ENCODE measurements at places on chromosomes 12 and 14.

DNA sequence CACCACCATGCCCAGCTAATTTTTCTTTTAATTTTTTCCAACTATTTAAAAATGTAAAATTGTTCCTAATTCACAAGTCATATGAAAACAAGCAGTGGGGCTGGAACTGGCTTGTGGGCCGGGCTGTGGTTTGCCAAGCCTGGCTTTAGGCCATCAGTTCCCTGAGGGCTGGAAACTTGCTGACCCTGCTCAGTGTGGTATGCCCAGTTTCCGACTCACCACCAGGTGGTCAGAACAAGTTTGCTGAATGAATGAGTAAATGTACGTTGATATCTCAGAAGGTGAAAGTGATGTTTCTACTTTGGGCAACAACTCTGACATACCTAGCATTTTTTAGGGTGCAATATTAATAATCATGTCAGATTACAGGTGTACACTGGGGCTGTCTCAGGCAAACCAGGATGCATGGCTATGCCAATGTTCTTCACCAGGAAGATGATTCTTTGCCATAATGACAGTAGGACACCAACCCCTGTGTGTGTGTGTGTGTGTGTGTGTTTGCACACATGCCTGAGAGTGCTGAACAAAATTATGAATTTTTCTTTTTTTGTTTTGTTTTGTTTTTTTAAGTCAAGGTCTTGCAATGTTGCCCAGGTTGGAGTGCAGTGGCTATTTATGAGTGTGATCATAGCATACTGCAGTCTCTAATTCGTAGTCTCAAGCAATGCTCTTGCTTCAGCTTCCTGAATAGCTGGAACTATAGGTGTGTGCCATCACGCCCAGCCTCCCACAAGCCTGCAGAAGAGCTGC lies 106.1 kb downstream of the PTPN11 start:
- DNase-seq: no peak

DNA sequence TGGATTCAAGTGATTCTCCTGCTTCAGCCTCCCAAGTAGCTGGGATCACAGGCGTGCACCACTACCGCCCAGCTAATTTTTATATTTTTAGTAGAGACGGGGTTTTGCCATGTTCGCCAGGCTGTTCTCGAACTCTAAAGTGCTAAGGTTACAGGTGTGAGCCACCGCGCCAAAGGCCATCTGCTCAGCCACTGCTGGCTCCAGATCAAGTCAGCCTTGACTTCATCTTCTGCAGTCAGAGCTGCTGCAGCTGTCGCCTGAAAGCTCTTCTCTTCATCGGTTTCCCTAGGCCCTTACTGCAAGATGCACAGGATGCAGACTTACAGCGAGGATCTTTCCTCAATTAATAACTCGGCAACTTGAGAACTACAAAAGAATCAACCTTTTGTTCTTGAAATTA lies 66.8 kb downstream of the CLIP1 start:
- DNase-seq: no peak

- DNase-seq: no peak
Observed at GRCh38 chr12:105348142-105348541, 17.7 kb downstream of the C12orf75 start.

DNA sequence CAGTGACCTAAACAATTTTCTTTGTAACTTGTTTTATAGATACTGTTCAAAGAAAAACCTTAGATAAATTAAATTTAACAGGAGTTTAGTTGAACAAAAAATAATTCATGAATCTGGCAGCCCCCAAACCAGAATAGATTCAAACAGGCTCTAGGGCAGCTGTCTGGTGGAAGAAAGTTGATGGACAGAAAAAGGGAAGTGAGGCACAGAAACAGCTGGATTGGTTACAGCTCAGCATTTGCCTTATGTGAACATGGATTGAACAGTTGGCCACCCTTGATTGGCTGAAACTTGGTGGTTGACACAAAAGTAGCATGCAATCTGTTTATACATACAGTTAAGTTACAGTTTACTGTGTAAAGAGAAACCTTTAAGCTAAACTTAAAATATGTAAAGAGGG lies 954.3 kb upstream of the FLRT2 start:
- DNase-seq: no peak

GRCh38 chr14:68816943-68817430 lies 24.1 kb upstream of the ZFP36L1 start:
- DNase-seq: no peak

- no peak for DNase-seq
Observed at GRCh38 chr12:37672655-37673260, 643.8 kb upstream of the ALG10B start.

DNA sequence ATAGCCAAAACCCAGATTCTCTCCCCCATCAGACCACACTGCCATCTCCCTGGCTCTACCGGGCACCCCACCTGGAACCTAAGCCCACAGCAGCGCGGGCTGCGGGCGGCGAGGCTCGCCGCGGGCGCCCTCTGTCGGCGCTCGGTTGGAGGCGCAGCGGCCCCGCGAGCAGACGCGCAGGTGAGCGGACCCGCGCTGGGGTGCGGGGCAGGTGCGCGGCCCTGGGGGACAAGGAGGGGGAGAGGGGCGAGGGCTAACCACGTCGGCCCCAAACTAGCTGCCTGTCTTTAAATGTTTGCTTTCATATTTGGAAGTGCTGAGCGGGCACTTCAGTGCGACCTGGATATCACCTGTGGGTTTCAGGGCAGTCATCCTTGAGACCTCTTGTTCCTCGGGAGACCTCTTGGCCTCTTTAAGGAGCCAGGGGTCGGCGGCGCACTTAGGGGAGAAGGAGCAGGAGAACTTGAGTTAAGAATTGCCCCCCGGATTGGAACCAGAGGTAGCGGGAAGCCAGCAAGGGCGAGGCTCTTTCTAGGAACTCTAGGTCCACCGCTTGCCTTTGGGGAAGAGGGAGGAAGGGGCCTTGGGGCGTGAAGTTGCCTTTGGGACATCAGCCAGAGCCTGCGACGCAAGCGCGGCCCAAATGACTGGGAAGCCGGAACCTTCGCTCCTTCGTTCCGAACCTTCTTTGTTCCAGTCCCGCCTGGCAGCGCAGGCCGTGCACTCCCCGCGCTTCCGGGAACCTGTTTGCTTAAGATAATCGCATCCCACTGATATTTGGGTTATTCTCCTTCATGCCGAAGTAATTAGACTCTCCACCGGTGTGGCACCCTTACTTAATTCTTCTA lies 78.7 kb downstream of the NEDD1 start:
- peak; percentile 24 for DNase-seq

GRCh38 chr14:63956326-63956725 lies 103.5 kb downstream of the SYNE2 start:
- no peak for DNase-seq

- no peak for DNase-seq
Observed at GRCh38 chr14:21711360-21711961, 37.8 kb upstream of the OR4E1 start.

- no peak for DNase-seq
Observed at GRCh38 chr14:86153480-86153879, 623.5 kb downstream of the FLRT2 start.

DNA sequence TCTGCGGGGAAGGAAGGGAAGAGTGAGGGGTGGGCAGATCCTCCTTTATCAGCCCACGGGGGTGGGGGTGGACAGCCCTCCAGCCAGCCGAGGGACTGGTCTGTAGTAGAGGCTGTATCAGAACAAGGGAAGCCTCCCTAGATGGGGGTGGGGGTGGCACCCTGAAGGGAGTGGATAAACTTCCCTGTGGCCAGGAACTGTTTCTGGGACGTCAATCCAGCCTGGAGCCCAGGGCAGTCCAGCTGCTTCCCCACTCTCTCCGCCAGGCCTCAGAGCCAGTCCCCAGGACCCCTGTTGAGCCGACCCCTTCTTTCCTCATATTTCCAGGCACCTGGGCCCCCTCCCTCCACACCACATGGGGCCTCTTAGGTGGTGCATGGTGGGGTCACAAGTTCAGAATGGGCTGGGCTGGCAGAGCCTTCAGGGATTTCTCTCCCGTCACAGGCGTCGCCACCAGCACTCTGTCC lies 6.7 kb downstream of the PLD4 start:
- no peak for DNase-seq

GRCh38 chr12:10363658-10363913 lies 26.3 kb downstream of the KLRK1 start:
- no peak for DNase-seq

DNA sequence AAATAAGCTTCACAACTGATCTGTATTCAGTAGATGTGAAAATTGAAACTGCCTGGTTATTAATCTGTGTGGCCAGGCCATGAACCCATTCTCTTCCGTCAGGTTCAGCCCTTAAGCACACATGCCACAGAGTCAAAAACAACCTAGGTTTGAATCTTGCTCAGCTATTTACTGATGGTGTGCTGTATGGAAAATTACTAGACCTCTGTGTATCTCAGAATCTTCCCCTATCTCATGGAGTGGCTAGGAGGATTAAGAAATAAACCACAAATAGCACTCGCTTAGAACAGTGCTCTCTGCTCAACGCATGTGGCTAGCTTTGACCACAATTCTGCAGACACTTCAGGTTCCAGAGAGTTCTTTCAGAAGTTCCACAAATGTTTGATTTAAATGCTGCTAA lies 240.7 kb upstream of the PLEKHG7 start:
- no peak for DNase-seq

DNA sequence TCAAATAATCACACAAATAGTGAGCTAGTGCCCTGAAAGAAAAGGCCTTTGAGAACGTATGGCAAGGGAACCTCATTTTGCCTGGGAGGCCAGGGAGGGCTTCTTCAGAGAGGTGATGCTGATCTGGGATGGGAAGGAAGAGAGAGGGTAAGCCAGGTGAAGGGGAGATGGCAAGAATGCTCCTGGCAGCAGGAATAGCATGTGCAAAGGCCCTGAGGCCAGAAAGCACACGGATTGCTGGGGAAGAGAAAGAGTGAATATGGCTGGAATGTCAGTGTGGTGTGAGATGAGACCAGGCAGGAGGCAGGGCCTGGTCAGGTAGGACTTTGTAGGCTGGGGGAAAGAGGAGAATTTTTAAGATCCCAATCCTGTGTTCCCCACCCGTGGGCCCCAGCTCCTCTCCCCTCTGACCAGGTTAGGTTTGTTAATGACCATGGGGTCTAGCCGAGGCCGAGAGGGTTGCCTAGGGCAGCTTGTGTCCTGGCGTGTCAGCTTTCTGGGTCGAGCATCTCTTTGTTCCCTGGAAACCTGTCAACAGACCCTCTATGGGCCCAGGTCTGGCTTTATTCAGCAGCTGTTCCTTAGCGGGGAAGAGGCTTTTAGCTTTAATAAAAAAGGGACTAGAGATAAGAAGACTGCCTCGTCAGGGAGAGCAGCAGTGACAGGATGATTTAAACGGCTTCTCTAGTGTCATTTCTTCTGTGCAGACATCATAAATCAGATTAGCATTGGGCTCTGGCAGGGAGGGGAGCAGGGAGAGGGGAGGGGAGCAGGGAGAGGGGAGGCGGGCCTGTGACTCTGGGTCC lies 123.4 kb downstream of the ADCK1 start:
- no peak for DNase-seq

DNA sequence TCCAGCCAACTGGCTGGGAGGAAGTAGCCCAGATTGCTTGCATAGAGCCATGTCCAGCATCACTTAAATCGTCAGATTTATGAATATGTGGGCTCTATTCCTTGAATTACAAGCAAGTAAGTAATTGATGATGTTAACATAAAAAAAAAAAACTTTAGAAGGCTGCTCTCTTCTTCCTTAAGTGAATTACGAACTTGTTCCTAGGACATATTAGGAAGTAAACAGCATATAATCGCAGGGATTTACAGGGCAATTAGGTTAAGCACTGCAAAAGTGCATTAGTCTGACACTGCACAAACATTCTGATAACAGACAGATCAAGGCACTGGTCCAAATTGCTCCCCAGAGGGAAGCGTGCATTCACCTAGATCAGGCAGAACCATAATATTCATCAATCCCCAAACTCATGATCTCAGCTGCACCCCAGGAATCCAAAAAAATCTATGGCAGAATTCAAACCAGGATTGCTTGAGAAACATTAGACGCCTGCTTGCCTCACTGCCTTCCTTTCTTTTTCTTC lies 293.2 kb downstream of the TMEM132D start:
- DNase-seq: no peak

GRCh38 chr14:26990946-26991345 lies 393.1 kb upstream of the NOVA1 start:
- no peak for DNase-seq

DNA sequence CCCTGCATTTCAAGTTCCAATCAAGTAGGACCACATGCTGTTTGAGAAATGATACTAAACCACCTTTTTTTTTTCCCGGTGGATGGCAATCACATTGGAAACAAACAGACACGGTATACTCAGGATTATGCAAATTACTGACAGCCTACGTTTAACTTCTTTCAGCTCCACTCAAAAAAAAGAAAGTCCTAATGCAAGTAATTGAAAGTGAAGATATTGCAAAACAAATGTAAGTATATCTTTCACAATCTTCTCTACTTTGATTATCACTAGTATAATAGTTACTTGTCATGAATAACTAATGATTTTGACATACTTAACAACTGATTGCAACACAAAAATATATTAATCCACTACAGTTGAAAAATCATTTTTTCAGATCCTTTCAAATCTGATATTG lies 2.6 kb upstream of the OSBPL8 start:
- no peak for DNase-seq

DNA sequence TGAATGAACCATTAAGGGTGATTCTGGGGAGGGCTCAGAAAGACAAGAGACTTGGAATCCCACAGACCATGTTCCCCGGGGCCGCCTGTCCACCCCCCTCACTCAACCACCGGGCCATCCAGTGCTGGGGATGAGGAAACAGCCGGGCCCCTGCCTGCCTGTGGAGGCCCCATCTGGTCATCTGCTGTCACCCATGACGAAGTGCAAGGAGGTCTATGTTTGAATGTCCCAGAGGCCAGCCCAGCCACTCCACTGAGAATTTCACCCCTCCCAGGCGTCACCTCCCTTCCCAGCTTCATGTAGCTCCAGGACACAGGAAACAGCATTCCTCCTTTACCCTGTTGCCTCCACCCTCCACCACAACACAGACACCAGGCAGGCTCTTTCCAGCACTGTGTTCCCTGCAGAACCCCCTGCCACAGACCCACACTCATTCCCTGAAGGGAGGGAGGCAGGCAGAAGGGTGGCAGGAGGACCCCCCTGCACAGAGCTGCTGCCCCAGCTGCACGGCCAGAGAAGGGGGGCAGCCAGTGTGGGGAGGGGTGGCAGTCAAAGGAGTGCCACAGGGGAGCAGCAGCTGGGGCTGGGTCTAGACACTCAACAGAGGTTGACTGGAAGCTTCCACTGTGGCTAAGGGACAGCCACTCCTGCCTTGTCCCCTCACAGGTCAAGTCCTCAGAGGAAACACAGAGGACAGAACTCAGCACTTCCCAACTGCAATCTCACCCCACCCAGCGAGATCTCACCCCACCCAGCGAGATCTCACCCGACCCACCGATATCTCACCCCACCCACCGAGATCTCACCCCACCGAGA lies 50.3 kb upstream of the PPP2R5C start:
- no peak for DNase-seq

DNA sequence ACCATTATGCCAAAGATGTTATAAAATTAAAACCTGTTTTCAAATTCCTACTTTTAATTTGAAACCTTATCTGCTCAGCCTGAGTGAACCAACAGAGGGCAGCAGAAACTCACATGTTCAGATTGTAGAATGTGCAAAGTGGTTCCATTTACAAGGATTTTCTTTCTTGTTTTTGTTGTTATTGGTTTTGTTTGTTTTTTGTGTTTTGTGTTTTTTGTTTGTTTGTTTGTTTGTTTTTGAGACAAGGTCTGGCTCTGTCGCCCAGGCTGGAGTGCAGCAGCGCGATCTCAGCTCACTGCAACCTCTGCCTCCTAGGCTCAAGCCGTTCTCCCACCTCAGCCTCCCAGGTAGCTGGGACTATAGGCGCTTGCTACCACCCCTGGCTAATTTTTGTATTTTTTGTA lies 22.8 kb upstream of the GARIN2 start:
- peak; percentile 62 for DNase-seq

- no peak for DNase-seq
Observed at GRCh38 chr14:101063121-101063520, 159.6 kb upstream of the RTL1 start.
